ENCODE measurements at places on chromosomes 2 and 18.

DNA sequence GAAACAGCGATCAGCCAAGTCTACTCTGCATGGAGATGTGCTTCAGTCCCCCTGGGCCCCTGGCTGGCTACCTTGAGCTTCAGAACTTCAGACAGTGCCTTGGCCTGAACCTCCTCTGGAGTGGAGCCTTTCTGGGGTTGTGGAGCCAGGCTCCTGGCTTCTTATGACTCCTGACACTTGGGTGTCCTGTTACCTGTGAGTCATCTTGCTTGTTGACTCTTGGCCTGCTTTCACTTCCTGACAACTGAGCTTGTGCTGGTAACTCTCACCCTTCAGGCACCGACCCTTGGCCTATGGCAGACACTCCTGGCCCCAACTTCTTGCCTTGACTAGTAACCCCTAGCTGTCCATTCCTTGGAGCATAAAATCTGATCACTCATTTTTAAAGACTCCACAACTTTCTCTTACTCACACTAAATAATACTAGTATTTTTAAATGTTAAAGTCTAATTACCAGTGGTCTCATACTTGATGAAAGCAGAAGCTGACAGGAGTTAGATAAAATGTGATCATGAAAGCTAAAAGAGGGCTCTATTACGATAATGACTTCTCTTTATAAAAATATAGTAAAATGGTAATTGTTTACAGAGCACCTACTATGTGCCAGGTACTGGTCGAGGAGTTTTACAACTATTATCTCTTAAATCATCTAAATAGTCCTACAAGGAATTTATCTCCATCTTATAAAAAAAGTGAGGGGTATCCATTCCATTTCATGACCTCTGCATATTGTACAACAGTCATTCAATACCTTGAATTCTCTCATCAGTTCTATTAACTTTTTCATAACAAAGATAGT, 46.3 kb upstream of the VIT start:
- DNase-seq: no peak

DNA sequence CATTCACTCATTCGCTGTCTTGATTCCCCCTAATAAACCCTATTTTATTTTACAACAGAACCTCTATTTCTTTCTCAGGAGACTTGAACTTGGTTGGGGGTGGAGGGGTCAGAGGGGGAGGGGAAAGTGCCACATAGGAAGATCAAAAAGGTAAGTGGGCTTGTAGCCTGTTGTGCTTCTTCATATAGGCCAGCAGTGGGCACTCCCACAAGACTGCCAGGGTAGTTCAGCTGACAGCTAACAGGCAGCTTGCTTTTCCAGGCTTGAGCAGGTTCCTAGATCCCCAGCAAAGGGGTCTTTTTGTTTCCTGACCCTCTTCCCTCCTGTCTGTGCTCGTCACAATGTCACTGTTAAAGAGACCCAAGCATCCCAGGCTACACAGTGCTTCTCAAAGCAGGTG, 829 bp upstream of the KIAA2012 start:
- no peak for DNase-seq

DNA sequence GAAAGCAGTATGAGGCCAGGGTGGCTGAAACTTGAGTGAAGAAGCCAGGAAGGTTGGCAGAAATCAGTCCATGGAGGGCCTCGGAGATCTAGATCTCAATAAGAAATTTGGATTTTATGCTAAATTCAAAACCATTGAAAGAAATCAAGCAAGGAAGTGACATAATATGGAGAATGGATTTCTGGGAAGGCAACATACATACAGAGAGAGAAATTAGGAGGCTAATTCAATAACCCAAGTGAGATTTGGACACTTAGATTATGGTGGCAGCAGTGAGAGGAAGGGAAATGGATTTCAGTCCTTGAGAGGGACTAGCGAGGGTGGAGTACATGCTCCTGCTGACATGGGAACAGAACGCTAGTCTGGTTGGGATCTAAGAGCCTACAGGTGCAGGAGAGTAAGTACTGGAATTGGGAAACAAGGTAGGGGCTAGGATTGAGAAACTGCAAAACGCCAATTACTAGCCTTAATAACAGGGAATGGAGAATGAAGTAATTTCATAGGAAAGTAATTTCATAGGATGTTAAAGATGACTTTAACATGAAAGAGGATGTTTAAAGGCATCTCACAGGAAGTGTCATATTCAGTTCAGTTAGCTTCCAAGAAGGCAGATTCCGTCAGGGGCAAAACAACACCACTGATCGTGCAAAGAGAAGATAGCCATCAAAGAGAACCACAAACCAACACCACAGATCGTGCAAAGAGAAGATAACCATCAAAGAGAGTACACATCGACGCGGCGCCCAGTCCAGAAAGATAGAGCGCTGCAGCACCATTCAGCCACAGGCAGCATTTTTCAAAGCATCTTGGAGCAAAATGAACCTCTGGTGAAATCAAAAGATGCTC, 27.2 kb downstream of the CDKL4 start:
- DNase-seq: peak; percentile 92

DNA sequence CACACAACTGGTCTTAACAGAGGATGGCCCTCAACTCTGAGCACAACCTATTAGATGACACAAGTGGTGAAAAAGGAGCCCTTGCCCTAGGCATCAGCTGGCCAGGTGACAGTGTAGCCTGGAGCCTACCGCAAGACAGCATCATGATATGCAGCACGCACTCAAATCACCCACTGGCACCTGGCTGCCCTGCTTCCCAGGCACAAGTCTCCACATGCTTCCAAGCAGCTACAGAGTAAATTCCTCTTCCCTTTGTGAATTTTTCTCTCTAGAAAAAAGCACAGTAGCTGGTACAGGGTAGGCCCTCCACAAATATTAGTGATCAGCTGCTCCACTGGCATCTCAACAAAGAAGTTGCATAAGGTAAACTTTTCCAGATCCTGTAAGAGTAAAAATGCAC, 6.0 kb downstream of the FBXO15 start:
- no peak for DNase-seq

GRCh38 chr2:144396318-144396717, 123.6 kb downstream of the ZEB2 start:
- no peak for DNase-seq

- DNase-seq: no peak
These were observed 18.4 kb downstream of the NAPG start for GRCh38 chr18:10544093-10544748.

DNA sequence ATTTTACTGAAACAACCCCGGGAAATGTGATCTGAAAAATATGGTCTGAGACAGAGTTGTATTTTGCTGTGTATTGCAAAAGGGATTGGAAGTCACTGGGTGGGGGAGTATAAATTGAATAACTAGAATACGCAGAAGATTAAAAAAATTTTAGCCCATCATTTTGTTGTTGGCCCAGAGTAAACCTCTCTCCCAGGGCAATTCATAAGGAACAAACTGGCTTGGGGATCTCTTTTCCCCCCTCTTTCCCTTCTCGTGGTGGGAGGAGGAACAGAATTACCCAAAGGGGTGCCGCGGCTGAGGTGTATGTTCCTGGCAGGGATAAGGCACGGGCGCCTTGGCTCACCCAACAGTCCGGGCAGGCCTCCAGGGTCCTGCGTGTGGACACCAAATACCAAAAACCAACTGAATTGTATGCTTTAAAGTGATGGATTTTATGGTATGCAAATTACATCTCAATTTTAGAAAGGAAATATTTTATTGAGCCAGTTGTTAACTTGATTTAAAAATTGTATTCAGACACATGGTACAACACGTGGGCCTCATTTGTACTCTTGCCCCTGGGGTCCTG, 121.2 kb upstream of the SPRED2 start:
- no peak for DNase-seq

GRCh38 chr2:30661173-30662107, 145.8 kb downstream of the CAPN13 start:
- no peak for DNase-seq

DNA sequence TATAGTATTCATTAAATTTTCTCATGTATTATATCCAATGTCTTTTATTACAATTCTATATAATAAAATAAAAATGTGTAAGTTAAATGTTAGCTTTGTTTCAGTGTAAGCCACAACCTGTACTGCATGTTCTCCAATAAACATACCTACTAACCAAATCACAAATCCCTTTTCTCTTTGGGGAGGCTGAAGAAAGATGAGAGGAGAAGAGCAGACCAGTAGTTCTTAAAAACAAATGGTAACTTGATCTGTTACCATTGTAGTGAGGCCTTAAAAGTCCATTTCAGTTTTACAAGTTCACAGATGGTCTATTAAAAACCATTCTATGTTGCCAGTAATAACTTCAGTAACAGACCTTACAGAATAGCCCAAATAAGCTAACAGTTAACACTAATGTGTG, 100.5 kb downstream of the SOS1 start:
- DNase-seq: no peak

GRCh38 chr2:237304763-237305514, 109.0 kb downstream of the COL6A3 start:
- no peak for DNase-seq

GRCh38 chr2:196214156-196214555, 42.8 kb upstream of the STK17B start:
- no peak for DNase-seq

DNA sequence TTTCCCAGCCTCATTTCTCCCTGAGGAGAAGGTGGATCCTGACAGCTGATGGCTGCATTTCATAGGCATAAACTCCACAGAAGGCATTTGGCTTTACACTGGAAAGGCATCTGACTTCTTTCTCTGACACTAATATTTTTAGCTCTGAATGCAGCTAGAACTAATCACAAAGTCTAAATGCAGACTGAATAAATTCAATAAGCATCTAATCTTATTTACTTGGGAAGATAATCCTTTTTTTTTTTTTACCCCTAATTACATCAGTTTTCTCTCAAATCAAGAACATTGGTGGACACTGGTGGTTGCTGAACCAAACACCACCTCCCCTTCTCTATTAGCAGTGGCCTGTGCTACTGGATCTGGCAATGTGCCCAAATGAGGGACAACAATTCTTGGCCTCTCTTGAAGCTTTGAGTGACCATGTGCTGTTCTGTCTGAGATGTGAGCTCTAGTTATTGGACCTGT, 50.9 kb upstream of the CD226 start:
- DNase-seq: no peak

DNA sequence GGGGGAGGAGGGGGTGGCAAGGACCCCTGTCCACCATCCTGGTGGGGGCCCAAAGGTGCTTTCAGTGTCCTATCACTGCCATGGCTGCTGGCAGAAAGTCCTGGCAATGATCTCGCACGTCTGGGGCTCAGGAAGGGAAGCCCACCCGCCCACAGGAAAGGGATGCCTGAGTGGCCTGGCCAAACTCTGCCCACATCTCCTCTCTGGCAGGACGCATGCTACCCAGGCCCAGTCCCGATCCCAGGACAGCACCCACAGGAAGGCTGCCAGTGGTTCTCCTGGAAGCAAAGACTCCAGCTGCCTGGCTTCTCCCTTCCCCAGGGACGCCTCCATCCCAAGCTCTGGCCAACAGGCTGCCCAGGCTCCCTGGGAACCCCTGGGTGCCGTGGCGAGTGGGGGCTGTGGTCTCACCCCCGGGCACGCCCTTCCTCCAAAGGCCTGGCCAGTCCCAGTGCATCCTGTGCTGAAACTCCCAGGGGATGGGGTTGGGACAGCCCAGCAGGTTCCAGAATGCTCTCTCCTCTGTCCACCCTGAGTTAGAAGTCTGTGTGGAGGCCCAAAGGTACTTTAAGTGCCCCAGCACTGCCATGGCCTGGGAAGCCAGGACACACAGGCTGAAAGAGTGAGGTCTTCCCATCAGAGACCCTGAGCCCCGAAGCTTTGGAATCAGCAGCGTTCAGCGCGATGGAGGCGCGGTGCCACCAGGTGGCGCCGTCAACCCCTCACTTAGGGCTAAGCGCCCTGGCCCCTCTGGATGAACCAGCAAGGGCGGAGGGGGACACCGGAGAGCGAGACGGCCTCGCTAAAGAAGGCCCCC, 29.8 kb upstream of the TAF1B start:
- DNase-seq: peak; percentile 50

GRCh38 chr18:75422341-75422910, 5.1 kb downstream of the SMIM21 start:
- no peak for DNase-seq

- DNase-seq: no peak
These were observed 66.8 kb downstream of the CRACDL start for GRCh38 chr2:98869272-98869641.

GRCh38 chr2:78644854-78645253, 380.6 kb upstream of the REG3G start:
- DNase-seq: no peak

GRCh38 chr2:127185093-127185492, 35.0 kb downstream of the CYP27C1 start:
- no peak for DNase-seq

DNA sequence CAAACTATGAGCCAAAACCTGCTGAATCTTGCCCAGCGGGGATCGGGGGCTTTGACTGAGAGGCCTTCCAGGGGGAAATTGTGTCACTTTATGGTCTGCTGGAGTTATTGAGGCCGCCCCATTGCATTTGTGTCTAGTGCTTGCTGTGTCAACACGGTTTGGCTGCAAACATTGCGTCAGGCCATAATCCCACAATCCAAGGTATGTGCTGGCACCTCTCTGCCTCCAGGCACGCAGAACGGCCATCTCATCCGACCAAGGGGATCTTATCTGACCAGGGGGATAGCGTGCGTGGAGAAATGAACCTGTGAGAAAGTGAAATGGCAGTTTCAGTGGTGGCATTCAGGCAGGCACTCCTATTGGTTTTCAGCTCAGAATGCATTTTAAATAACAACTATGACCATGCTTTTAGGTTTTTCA, 18.1 kb upstream of the LYPD6B start:
- no peak for DNase-seq

GRCh38 chr2:50858156-50858555, 173.8 kb downstream of the NRXN1 start:
- DNase-seq: no peak

GRCh38 chr2:86263956-86264355, 64.7 kb downstream of the MRPL35 start:
- DNase-seq: no peak
